Stimulated activated CD4-positive, alpha-beta T cell treated with anti-CD3 and anti-CD28 coated beads, TNF-alpha, amount 100 ng/mL, for 4 hours (primary cell): ENCODE measurements at places on chromosomes 1 and 21.
A peak's percentile ranks its signal among the peaks of the same experiment; 100 is the strongest.

GRCh38 chr1:225595974-225596551 is 56.9 kb downstream of the ENAH start:
- no peak for DNase-seq

DNA sequence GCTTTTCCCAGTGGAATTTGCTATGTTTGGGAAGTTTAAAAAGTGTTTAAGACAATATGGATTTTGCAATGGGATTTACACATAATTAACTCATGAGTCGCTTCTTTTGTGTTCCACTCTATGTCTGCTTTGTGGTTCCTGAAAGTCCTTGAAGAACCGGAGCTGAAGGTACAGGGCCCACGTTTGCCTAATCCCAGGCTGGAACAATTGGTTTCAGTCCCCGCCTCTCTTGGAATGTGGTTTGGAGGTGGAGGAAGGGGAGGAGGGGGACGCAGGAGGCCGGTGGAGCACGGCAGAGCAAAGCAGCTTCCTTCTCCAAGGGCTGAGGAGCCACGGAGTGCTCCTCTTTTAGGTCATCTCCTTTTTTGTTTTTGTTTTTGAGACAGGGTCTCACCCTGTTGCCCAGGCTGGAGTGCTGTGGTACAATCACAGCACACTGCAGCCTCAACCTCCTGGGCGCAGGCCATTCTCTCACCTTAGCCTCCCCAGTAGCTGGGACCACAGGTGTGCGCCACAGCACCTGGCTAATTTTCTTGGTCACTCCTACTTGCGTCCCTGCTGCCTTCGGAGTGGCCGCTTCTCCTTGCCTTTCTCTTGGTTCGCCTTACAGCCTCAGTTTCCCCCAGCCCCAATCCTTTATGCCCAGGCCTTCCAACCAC is 129.5 kb upstream of the ERRFI1 start:
- DNase-seq = no peak

- DNase-seq = no peak
These were observed 12.1 kb upstream of the GBP6 start for GRCh38 chr1:89351597-89352311.

DNA sequence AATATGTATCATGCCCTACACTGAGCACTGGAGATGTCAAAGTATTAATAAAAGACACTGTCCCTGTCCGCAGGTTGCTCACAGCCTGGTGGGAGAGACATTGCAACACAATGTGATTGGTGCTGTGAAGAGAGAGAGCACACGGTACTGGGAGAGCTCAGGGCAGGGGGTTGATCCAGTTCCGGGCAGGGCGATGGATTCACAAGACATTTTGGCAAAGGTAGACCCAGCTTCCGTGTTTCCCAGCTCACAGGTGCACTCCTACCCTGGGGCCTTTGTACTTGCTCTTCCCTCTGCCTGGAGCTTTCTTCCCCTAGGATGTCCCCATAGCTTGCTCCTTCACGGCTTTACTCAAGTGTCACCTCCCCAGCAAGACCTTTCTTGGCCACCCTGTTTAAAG is 1.4 kb downstream of the PLA2G5 start:
- no peak for DNase-seq

DNA sequence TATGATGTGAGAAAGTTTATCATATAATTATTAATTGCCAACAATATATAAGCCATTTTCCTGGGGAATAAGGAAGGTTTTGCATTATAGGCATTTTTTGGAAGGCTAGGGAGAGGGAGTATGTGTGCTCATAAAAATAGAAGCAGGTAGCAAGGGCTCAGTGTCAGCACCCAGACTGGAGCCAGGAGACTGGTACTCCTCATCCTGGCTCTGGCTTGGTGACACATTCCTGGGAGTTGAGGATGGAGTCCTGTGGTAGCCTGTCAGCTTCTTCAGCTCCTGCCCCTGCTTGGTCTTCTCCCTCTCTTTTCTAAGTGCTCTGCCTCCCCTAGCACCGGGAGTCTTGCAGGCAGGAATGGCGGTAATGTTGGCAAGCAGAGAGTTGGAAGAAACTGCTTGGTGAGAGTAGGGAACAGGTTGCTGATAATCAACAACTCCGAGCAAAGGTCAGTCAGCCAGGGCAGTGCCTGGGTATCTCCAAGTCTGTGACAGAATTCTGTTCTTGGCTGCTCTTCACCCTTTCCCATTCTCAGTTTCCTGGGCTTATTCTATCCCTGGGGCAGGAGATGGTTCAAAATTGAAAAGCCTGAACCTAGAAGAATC is 23.0 kb downstream of the GIPC2 start:
- DNase-seq = no peak

- DNase-seq = no peak
These were observed 251.2 kb upstream of the USP24 start for GRCh38 chr1:55466373-55466772.

GRCh38 chr1:28132171-28133167 is 44.0 kb downstream of the PTAFR start:
- DNase-seq = no peak

DNA sequence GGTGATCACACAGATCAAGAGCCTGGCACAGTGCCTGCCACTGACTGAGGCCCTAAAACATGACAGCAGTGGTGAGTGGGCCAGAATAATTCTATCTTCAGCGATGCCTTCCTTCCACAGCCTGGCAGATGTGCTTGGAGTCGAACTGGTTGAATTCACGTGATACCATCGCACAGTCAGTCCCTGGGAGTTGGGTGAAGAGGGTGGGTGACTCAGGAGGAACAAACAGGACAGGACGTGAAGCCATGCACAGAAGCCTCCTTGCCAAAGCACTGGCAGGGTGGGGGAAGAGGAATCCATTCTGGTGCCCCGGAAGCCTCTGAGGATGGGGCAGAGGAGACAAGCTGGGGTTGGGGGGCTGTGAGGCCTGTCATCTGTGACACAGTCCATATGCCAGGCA is 80.3 kb upstream of the WNT4 start:
- DNase-seq = no peak

DNA sequence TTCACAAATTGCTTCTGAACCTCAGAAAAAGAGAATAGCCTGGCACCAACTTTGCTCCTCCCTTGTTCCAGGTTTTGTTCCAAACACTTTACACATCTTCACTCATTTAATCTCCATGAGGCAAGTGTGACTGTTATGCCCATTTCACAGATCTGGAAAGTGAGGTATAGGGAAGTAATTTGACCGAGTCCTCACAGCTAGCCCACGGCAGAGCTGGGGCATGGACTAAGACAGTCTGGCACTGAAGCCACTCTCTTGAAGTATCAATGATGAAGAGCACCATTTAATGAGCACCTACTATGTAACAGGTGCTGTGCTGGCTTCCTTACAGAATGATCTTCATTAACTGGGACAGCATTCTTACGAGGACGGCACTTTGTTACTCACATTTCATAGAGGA is 19.0 kb downstream of the C1QB start:
- DNase-seq = no peak

DNA sequence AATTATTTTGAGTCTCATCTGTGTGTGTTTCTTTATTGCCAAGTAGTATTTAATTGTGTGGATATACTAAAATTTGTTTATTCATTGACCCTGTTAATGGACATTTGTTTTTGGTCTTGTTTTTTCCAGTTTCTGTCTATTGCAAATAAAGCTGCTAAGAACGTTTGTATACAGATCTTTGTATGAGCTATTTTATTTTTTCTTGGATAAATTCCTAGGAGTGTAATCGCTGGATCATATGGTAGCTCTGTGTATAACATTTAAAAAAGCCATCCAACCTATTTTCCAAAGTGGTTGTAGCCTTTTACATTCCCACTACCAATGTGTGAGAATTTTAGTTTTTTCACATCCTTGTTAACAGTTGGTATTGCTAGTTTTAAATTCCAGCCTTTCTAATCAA is 382.7 kb upstream of the USP24 start:
- DNase-seq = no peak

DNA sequence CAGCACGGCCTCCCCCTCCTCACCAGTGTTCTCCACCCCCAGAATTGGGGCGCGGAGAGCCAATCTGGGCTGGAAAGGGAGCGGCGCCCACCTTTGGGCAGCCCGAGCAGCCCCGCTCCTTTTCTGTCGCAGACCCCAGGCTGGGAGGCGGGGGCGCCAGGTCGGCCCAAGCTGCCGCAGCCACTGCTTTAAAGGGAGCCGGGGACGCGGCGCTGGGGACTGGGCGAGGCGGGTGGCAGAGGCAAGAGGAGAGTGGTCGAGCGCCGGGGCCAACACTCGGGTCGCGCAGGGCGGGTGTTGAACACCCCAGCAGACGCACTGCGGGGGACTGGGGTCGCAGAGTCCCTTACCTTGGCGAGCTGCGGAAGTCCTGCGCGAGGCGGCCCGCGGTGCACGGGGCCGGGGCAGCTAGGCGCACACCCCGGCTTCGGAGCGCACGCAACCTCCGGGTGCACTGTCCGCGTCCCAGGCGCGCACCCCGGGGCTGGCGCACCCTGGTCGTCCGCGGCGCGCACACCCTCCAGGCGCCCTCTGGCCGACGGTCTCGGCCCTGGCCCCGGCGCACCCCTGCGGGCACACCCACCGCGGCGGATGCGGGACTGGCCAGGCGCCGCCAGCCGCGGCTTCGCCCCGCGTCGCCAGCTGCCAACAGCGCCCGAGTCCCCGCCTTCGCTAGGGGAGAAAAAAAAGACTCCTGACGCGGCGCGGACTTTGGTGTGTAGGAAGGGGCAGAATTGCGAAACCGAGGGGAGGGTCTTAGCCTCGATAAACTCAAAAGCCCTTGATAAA is at the start of gene KANK4:
TSS of gene KANK4 (minus strand) at position 679 of the 789 bp plus-strand sequence. CDS start 37,870 bp downstream, outside the sequence.
- no peak for DNase-seq

GRCh38 chr1:100027212-100027611 is 57.4 kb downstream of the SLC35A3 start:
- DNase-seq = no peak

DNA sequence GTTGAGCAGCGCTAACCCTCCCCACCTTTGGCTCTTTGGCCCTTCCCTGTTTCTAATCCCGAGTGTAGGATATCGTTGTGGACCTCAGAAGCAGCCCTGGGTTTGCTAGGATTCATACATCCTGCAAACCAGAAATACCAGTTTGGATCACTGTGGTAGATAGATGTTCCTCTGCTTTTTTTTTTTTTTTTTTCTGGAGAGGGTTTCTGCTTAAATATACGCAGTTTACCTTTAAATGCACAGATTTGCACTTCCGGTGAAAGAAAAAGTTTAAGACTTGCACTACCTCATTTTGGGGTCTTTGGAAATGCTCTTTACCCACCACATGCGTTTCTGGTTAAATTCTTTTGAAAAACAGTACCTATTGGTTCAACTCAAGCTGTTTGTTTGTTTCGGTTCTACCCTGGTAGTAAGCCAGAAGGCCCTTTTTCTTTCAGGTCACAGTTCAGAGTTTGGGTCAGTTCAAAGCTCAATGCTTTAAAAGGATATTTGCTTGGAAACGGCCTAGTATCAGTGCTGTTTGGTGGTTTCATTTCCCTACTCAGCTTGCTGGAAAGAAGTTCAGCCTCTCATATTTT is 908 bp downstream of the DDI2 start:
- no peak for DNase-seq

- no peak for DNase-seq
These were observed 120.9 kb downstream of the FMN2 start for GRCh38 chr1:240212556-240212955.

DNA sequence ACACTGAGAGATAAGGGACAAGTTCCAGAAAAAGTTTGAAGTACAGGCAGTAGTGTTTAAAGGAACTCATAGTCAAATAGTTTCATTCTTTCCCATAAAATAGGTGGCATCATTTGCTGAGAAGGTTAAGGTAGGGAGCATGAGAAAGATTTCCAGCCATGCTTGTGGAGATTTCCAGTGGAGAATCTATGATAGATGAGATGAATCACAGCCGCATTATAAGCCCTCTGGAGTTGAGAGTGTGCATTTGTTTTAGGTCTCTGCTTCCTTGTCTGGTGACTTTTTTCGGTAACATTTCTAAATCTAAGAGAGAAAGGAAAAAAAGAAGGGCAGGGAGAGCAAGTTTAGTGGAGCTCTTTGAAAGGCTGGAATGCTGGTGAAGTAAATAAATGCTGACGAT is 108.7 kb downstream of the DISP1 start:
- DNase-seq = no peak

DNA sequence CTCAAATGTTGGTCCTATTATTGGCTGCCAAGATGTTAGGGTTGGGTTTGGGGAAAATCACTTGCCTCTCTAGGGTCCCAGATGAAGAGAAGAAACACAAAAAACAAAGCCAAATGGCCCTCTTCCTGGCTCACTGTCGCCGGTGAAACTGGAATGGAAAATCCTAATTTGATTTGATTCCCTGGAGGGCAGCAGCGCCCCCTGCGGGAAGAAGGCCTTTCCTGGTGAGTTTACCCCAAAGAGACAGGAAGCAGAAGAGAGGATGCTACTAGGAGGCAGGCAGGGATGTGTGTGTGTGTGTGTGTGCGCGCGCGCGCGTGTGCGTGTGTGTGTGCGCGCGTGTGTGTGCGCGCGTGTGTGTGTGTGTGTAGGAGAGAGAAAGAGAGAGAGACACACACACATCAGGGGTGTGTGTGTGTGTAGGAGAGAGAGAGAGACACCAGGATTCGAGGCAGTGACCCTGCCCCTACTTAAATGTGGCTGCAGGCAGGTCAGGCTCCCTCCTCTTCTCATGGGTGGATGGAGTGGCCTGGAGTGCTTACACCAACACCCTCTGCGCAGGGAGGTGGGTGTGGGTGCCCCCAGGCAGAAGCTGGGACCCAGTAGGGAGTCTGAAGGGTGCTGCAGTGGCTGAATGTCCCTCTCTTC is 3.1 kb upstream of the SELENON start:
- DNase-seq = peak; percentile 77

DNA sequence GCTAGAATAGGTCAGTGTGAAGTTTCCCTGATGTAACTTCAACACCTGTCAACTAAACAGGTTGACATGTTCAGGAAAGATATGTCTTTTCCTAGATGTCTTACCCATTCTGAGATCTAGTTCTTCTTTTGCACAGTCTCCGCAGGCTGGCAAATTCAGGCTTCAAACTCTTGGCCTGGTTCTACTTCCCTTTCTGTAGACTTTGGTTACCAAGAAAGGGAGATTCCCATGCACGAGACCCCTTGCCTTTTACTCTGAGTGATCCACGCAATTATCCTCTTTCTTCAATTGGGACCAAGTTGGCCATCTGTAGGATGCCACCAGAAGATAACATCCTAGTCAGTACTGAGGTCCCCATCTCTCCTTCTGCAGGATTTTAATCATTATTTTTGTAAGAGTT is 2.0 kb downstream of the CFAP45 start:
- DNase-seq = no peak

GRCh38 chr1:113976609-113977278 is 2.5 kb upstream of the OLFML3 start:
- DNase-seq = no peak

DNA sequence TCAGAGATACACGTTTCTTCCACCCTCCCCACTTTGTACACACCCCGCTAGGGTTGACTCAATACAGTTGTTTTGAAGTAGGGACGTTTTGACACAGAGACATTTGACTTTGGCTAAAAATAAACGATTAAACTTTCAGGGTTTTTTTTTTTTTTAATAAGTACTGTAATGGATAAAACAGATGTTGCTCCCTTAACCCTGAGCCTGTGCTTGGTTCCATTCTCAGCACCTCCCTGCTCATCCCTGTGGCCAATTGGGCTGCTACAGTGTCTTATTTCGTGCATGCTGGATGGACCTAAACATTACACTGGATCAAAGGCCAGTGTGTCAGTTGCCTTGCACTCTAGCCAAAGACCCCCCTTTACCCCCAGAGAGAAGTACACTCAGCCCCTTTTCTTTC is 16.9 kb downstream of the GRHL3 start:
- no peak for DNase-seq

- no peak for DNase-seq
These were observed 364.2 kb upstream of the VAMP3 start for GRCh38 chr1:7406641-7407543.
